Femur (tissue), 1 donor: ENCODE measurements at places on chromosomes 5 and 9.
A peak's percentile ranks its signal among the peaks of the same experiment; 100 is the strongest.

GRCh38 chr5:31148959-31149475 is 44.5 kb upstream of the CDH6 start:
- no peak for DNase-seq

DNA sequence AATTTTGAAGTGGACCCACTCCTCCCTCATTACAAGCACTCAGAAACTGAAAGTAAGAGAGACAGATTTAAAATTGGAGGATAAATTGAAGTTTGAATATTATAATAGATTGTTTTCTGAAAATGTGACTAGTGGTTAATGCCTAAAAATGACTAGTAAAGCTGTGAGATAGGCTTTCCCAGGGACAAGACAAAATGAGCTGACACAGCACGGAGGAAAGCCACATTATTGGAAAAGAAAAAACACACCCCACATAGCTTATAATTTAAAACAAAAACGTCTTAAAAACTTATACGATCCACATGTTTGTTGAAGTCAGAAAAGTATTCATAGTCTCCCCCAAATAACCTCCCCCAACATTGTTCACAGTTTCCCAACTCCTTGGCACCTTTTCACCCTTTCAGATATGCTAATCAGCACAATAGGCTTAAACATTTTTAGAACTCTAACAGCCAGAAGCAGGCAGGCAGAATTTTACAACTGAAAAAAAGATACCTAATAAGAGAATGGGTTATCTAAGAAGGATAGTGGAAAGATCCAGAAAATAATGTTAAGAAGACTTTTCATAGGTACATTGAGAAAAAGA is 6.1 kb downstream of the C7 start:
- DNase-seq = no peak

DNA sequence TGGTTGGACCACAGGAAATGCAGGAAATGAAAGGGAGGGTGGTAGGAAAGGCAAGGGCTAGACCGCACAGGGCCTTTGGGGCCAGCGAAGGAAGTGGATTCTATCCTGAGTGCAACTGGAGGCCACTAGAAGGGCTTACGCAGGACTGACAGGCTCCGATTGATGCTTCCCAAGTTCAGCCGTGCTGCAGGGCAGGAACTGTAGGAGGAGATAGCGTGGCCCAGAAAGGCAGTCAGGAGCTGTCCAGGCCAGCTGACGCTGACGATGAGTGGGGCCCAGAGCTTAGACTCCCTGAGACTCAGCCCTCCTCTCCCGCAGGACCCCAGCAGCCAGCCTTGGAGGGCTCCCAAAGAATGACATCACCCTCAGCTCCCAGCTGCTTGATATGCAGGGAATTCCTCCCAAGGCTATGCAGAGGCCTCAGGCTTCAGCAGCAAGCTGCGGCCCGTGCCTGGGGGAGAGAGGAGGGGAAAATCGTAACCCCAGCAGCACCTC is 48.8 kb downstream of the KCNIP1 start:
- peak; percentile 94 for DNase-seq

GRCh38 chr5:35833224-35833623 is 23.5 kb upstream of the IL7R start:
- no peak for DNase-seq

GRCh38 chr5:138946241-138946623 is 71.1 kb upstream of the LRRTM2 start:
- DNase-seq = no peak

DNA sequence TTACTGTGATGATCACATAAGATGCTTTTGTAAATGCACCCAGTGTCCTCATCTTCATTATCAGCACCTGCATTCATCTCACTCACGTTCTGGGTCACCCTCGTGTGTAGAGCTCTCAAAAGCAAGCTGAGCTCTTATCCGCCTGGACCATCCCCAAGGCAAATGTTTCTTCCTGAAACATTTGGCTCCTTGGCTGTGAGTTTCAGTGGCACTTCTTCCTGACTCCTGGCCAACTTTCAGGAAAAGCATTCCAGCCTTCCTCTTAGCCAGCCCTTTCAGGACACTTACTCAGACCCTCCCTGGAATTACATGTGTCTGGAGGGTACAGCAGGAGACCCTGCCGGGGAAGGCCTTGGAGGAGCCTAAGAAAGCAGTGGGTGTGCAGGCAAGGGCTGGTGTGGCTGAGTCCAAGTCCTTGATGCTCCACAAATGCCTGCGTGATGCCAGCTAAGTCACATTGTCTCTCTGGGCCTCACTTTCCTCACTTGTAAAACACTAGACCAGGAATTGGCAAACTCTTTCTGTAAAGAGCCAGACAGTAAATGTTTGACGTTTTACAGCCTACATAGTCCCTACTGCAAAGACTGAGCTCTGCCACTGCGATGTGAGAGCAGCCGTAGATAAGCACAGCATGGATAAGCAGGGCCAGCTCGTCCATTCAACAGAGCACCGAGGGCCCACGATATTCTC is 72.1 kb downstream of the PDE6A start:
- no peak for DNase-seq
